ENCODE measurements at places on chromosomes 5 and 9.

GRCh38 chr5:109486200-109486804 lies 76.5 kb upstream of the PJA2 start:
- peaks cover 4% of the 10 kb centered on the region for H3K27me3 ChIP-seq
- H3K4me1 ChIP-seq, result no peaks in the 10 kb centered on the region
- no peak overlapping the region for H3K27ac ChIP-seq
- no peak overlapping the region for H3K4me3 ChIP-seq

- ATAC-seq, result no peak
- H3K4me1 ChIP-seq, result no peaks in the 10 kb centered on the region
- no peak overlapping the region for H3K4me3 ChIP-seq
- H3K27ac ChIP-seq, result no peak overlapping the region
- no peaks in the 10 kb centered on the region for H3K36me3 ChIP-seq
Measured at GRCh38 chr5:107359033-107359915, 311.5 kb downstream of the EFNA5 start.

DNA sequence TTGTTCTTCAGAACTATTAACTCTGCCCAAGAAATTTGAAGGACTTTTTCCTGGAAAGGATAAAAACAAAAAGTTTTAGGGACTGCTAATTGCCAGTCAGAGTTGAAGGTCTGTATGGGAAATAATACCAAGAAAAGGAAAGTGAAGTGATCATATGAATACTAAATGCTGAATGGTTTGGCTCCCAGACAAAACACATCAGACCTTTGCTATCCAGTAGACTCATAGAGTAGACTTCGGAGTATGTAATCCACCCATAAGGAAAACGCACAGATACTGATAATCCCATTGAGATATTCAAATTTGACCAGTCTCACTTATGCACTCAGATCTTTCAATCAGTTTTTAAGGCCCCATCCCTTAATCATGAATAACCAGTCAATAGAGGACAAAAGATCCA lies 319.0 kb upstream of the PTGER4 start:
- H3K27me3 ChIP-seq, result no peaks in the 10 kb centered on the region
- no peak overlapping the region for H3K27ac ChIP-seq
- H3K4me3 ChIP-seq, result no peak overlapping the region
- H3K36me3 ChIP-seq, result no peaks in the 10 kb centered on the region
- ATAC-seq, result no peak
- H3K4me1 ChIP-seq, result peaks cover 8% of the 10 kb centered on the region

DNA sequence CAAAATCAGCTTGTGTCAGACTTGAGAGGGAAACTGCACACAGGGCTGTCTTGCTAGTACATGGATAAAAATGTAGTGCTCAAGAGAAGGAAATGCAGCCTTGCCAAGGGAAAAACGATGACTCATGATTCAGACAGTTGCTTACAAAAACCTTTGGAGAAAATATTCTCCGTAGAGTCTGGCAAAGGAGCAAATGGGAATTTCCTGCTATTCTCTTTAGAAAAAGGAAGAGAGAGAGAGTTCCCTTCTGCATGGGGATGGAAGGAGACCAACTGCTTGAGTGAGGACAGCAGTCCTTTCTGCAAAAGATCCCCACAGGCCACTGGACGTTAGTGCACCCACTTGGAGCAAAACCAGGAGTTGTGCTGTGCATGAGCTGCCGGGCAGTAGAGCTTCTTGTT lies 7.6 kb downstream of the IFNB1 start:
- H3K27ac ChIP-seq, result no peak overlapping the region
- no peaks in the 10 kb centered on the region for H3K27me3 ChIP-seq
- no peaks in the 10 kb centered on the region for H3K36me3 ChIP-seq
- ATAC-seq, result no peak
- H3K4me3 ChIP-seq, result no peak overlapping the region
- H3K4me1 ChIP-seq, result no peaks in the 10 kb centered on the region

GRCh38 chr5:61029456-61030162 lies 84.6 kb downstream of the NDUFAF2 start:
- no peaks in the 10 kb centered on the region for H3K27me3 ChIP-seq
- no peaks in the 10 kb centered on the region for H3K4me1 ChIP-seq
- no peak overlapping the region for H3K4me3 ChIP-seq
- H3K36me3 ChIP-seq, result peaks cover 15% of the 10 kb centered on the region
- ATAC-seq, result no peak

- no peak for ATAC-seq
- no peaks in the 10 kb centered on the region for H3K36me3 ChIP-seq
- no peaks in the 10 kb centered on the region for H3K27me3 ChIP-seq
- H3K4me3 ChIP-seq, result no peak overlapping the region
Measured at GRCh38 chr5:24899180-24899579, 254.4 kb upstream of the CDH10 start.

- no peaks in the 10 kb centered on the region for H3K4me1 ChIP-seq
- peaks cover 43% of the 10 kb centered on the region for H3K27me3 ChIP-seq
- ATAC-seq, result no peak
- no peak overlapping the region for H3K4me3 ChIP-seq
- no peaks in the 10 kb centered on the region for H3K36me3 ChIP-seq
Measured at GRCh38 chr5:149935431-149935901, 9.1 kb downstream of the PDE6A start.

- no peaks in the 10 kb centered on the region for H3K36me3 ChIP-seq
- no peak overlapping the region for H3K27ac ChIP-seq
- no peak overlapping the region for H3K4me3 ChIP-seq
- H3K27me3 ChIP-seq, result no peaks in the 10 kb centered on the region
- ATAC-seq, result no peak
Measured at GRCh38 chr9:75996726-75997125, 106.3 kb downstream of the PCSK5 start.

GRCh38 chr9:7370381-7370780 lies 429.2 kb downstream of the DMAC1 start:
- H3K27ac ChIP-seq, result no peak overlapping the region
- ATAC-seq, result no peak
- H3K36me3 ChIP-seq, result no peaks in the 10 kb centered on the region

GRCh38 chr9:89010056-89010455 lies 18.8 kb downstream of the S1PR3 start:
- H3K27ac ChIP-seq, result no peak overlapping the region
- no peaks in the 10 kb centered on the region for H3K36me3 ChIP-seq
- H3K27me3 ChIP-seq, result peaks cover 43% of the 10 kb centered on the region

DNA sequence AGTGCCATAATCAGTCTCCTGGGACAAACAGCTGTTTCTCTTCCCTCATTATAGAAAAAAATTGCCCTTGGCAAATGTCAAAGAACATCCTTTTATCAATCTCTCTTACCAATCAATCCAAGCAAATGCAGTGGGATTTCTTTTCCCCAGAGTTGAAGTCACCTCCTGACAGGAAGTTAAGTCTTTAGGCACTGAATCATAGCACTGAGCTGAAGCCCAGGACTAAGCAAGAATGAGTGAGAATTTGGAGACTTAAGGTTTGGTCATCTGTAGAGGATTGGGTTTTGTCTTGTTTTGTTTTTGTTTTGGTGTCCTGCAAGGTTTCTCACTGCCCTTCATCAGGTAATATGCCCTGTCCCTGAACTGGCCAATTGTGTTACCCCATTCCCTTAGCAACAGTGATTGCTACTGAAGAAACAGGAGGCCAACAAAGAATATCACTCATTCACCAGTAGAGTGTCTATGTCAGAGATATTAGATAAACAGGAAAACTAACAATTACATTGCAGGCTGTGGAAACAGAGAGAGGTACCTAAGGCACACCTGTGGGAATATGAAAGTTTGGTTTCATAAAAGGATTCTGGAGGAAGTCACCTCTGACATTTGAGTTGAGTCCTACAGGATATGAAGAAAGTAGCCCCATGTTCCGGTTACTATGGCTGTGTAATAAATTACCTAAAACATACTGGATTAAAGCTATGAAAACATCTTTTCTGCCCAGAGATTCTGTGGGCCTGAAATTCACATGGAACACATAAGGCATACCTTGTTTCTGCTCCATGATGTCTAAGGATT lies 4.5 kb upstream of the FXN start:
- no peak for ATAC-seq
- peaks cover 9% of the 10 kb centered on the region for H3K4me1 ChIP-seq
- H3K27me3 ChIP-seq, result no peaks in the 10 kb centered on the region

- H3K4me1 ChIP-seq, result no peaks in the 10 kb centered on the region
- no peak overlapping the region for H3K4me3 ChIP-seq
- ATAC-seq, result no peak
- H3K27ac ChIP-seq, result no peak overlapping the region
Measured at GRCh38 chr9:121852241-121852640, 200.8 kb downstream of the DAB2IP start.

DNA sequence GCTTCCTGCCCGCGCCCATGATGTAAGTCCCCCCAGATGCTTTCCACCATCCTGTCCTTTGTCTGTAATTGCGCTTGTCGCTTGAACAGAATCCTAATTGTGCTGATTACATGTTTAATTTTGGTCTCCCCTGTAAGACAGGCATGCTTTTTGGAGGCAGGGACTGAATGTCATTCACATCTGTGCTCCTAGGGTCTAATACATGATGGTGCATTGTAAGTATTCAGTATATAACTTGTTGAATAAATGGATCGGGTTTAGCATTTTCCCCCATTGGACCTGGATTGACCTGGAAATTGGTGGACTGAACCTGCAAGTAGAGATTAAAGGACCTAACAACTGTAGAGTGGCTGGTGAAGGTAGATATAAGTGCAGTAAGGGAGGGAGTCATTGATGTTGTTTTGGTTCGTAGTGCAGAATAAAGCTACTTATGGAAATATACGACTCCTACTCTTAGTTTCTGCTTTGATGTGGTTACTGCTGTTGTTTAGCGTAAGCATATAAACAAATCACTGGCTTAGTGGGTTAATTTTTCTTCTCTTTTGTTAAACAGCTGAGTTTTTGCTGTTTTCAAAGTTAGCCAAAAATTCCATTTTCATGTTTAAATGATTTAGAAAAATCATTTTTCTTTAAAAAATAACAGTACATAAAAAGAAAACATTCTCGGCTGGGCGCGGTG lies 57.3 kb downstream of the TRIO start:
- peaks cover 5% of the 10 kb centered on the region for H3K36me3 ChIP-seq
- H3K4me1 ChIP-seq, result peaks cover 75% of the 10 kb centered on the region
- no peak overlapping the region for H3K4me3 ChIP-seq
- H3K27ac ChIP-seq, result peak overlapping the region; percentile 45
- H3K27me3 ChIP-seq, result no peaks in the 10 kb centered on the region

DNA sequence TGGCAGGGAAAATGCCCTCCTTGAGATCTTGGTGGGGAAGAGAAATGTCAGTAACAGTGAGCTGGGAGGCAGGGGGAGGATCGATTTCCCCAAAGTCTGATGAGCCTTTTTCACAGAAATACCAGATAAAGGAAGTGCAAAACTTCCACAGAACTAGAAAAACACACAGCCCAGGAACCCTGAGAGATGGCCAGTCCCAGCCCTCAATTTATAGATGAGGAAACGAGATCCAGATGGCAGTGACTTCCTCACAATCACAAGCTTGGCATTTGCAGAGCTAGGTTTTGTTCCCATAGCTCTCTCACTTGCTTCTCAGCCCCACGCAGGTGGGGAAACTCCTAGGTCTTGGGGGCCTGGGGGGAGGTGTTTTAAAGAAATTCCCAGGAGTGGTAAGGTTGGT lies 3.8 kb upstream of the GGTA1 start:
- H3K4me1 ChIP-seq, result peaks cover 17% of the 10 kb centered on the region
- ATAC-seq, result no peak
- H3K27ac ChIP-seq, result no peak overlapping the region
- H3K27me3 ChIP-seq, result peaks cover 75% of the 10 kb centered on the region
- no peak overlapping the region for H3K4me3 ChIP-seq

- peaks cover 31% of the 10 kb centered on the region for H3K27me3 ChIP-seq
- no peak for ATAC-seq
- peaks cover 9% of the 10 kb centered on the region for H3K4me1 ChIP-seq
- no peaks in the 10 kb centered on the region for H3K36me3 ChIP-seq
- H3K4me3 ChIP-seq, result no peak overlapping the region
Measured at GRCh38 chr5:172715931-172716682, 54.9 kb downstream of the DUSP1 start.

DNA sequence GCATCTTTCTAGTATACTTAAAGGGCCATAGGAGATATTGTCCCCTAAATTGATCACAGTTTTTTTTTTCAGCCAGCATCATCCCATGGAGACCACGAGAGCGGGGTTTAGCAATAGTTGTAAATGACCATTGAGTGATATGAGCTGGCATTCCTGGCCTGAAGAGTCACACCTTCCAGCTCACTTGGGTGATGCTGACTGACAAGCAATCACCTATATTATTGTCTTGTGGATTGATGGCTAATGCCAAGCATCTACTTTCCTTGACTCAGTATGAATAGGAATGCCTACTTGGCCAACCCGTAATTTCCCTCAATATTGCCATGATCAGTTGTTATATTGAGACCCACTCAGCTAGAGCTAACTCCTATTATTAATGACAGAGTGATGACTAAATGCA lies 70.5 kb downstream of the ADAMTSL1 start:
- no peak for ATAC-seq
- H3K27ac ChIP-seq, result no peak overlapping the region
- no peaks in the 10 kb centered on the region for H3K4me1 ChIP-seq
- no peak overlapping the region for H3K4me3 ChIP-seq
- no peaks in the 10 kb centered on the region for H3K36me3 ChIP-seq
- no peaks in the 10 kb centered on the region for H3K27me3 ChIP-seq

- no peak overlapping the region for H3K4me3 ChIP-seq
- peaks cover 23% of the 10 kb centered on the region for H3K27me3 ChIP-seq
- H3K36me3 ChIP-seq, result no peaks in the 10 kb centered on the region
- H3K4me1 ChIP-seq, result no peaks in the 10 kb centered on the region
- no peak for ATAC-seq
Measured at GRCh38 chr9:37925786-37926736, 22.1 kb upstream of the SLC25A51 start.

GRCh38 chr9:85067792-85068191 lies 398.3 kb downstream of the NTRK2 start:
- ATAC-seq, result no peak
- no peak overlapping the region for H3K4me3 ChIP-seq
- H3K4me1 ChIP-seq, result peaks cover 5% of the 10 kb centered on the region
- no peaks in the 10 kb centered on the region for H3K36me3 ChIP-seq
- H3K27me3 ChIP-seq, result no peaks in the 10 kb centered on the region

DNA sequence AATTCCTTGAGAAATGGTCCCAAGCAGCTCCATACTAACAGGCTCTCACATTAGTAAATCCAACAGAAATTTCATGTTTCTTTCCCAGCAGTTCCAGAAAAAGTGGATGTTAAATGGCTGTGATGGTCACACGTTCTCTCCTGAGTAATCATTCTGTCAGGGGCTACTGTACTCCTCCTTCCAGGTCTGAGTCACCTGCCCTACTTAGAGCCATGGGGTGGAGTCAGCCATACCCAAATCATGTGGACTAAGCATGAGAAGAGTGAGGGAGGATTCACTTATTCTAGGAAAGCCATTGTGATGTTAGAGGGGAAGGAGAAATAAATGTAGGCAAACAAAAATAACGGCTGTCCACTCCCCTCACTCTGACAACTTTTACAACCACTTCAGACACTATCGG lies 547.2 kb downstream of the CSNK1G3 start:
- H3K36me3 ChIP-seq, result no peaks in the 10 kb centered on the region
- peak overlapping the region; percentile 56 for H3K27ac ChIP-seq
- ATAC-seq, result no peak
- H3K4me3 ChIP-seq, result no peak overlapping the region
- H3K27me3 ChIP-seq, result no peaks in the 10 kb centered on the region
